Right renal pelvis (tissue), 4 donors: ENCODE measurements at places on chromosomes 3 and 15. TPM values are rescaled to one million over a fixed set of nuclear protein-coding genes. Genes with fewer than 3 reads are reported as not detected.

SOX14 gene
- not detected for polyA plus RNA-seq

PPP1R14D gene
- 0.55 TPM for polyA plus RNA-seq

CLRN1 gene
- not detected for polyA plus RNA-seq

- DNase-seq = no peak
These were observed 665 bp downstream of the TM4SF18 start for GRCh38 chr3:149332771-149333170.

CTSH gene
- 226 TPM for polyA plus RNA-seq

DNA sequence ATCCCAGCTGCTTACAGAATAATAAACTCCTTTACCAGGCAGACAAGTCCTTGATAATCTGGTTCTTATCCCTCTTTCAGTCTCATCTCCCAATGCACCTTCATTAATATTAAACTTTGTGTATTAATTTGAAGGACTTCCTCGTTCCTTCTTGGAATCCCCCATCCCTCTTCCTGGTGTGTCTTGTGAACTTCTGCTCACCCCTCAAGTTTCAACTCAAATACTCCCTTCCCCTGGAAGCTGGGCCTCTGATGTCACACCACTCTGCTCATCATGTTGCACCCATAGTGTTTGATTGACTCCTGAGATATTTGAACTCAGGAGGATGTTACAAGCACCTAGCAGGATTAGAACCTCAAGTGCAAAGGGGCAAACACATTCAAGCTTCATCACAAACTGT lies 3.3 kb upstream of the STT3B start:
- no peak for DNase-seq

GRCh38 chr3:122391681-122392446 lies 7.9 kb downstream of the FAM162A start:
- DNase-seq = no peak
